ENCODE measurements at places on chromosomes 5 and 9.

GRCh38 chr9:687034-687785 lies 154.3 kb upstream of the DMRT1 start:
- DNase-seq: no peak

- no peak for DNase-seq
These were observed 2.2 kb upstream of the SLC38A9 start for GRCh38 chr5:55714339-55714738.

DNA sequence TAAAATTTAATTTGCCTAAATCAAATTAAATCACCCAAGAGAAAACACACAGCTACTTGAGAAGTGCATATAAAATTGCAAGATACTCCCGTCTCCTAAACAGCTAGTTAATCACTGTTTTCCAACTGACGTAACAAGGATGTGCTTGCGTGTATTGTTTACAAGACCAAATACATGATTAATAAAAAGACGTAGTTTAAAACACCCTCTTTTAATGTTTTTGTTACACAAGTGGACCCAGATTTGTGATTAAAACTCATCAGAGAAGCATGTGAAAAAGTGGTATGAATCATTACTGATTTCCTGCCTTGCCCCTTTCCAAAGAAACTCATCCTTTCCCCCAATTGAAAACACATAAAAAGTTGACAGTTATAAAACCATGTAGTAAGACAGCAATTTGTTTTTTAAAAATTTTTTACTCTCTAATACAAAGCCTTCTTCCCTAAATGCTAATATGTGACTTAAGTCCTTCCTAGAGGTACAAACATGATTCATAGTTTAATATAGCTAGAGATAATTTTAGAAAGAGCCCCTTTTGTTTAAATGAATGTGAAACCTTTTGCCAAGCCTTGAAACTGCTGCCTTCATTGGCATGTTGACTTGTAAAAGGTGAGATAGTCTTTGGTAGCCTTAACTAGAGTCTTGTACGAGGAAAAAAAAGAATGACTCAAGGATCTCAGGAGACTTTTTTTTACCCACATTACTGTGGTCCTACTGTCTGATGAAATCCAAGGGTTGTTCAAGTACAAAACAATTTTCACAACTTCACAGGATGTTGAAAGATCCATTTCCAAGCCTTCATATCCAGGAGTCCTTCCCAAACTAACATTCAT lies 61.4 kb upstream of the FST start:
- no peak for DNase-seq

DNA sequence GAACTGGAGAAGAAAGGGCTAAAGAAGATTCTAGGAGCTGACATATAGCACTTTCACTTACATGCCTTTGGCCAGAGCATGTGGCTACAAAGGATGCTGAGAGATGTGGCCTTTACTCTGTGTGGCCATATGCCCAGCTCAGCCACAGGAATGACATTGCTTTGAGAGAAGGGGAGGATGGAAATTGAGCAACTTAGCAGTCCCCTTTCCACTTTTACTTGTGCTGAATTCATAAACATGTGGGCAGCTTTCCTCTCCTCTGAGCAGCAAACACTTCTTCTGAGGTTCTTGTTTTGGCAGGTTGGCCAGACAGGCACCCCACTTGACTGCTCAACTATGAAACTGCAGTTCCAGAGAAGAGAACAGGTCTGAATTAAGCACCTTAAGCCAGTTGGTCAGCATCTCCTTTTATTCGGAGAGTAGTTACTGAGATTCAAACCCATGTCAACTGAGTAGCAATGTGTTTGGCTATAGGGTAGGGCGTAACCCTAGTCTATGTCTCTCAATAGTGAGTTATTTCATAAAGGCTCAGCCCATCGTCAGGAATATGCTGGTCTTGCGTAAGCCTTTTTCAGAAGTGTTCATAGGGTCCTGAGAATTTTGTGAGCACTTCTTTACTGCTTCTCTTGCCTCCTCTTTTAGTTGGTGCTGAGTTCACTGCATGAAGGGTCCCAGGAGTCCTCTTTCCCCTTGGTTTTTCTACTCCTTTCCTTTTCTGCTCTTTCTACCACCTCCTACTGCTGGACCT lies 134.5 kb downstream of the PALM2AKAP2 start:
- no peak for DNase-seq

DNA sequence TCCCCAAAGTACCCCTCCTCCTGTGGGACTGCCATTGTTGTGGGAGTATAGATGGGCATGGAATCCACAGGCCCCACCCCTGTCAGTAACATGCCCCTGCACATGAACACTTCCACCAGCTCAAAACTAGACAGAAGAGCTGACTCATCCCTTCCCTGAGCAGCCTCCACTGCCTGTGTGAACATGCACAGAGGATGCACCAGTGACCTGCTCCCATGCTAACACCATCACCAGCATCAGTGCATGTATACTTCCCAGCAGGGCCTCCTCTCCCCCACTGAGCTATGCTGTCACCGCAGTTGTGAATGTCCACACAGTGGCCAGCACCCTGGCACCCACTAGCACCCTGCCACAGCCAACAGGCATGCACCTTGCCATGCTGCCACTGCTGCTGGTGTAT lies 939.8 kb downstream of the EFNA5 start:
- no peak for DNase-seq

- DNase-seq: no peak
These were observed 185.0 kb upstream of the PRLR start for GRCh38 chr5:35415309-35415708.

DNA sequence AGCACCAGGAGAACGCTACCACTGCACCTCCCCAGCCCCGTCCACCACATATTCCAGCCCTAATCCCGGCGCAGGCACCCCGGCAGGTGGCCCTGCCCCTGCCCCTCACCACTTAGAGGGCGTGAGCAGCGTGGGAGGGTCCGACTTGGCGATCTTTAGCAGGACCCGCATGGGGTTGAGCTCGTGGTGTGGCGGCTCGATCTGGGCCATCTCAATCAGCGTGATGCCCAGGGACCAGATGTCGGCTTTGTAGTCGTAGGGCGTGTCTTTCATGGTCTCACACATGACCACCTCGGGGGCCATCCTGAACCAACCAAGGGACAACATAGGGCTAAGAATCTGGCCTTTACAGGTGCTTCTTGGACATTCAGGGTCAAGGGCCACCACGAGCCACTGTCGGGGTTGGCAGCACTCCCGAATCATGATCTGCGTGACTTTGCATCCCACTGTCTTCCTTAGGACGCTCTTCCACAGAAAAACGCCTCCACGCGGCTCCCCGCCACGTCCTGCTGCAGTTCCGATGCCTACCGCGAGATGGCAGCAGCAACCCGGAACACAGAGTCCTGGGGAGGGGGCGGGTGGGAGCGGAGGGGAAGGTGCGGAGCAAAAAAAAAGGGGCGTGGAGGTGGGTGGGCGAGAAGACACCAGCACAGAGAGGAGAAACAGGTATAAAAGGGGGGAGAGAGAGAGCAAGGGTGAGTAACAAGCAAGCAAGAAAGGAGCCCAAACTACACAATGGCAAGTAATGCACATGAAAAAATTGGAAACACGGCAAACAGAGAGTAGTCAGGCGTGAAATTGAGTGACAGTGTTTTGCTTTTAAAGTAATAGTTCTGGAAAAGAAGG lies 81.3 kb downstream of the STK10 start:
- peak; percentile 42 for DNase-seq

DNA sequence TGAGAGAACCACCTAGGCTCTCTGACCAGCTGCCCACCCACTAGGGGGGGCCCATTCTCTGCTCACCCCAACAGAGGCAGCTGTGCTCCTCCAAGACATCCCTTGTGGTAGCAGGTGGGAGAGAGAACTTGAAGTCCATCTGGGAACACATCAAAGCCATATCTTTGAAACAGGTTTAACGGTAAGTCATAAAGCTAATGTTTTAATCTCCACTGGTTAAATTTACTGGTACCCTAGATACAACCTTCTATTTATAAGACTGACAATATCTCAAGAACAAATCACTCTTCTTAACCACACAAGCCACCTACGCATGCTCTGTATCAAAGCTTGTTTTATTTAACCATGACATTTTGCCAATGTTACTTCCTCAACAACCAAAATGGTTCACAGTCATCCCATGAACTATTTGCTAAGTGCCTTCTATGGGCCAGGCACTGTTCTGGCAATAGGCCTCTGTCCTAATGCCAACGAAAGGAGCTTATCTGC lies 20.4 kb downstream of the AUH start:
- peak; percentile 35 for DNase-seq

GRCh38 chr9:68704814-68705530 lies at the start of gene PIP5K1B:
TSS of gene PIP5K1B (plus strand) at chr9:68705240. CDS start at chr9:68822615, 117,375 bp downstream.
- peak; percentile 92 for DNase-seq

DNA sequence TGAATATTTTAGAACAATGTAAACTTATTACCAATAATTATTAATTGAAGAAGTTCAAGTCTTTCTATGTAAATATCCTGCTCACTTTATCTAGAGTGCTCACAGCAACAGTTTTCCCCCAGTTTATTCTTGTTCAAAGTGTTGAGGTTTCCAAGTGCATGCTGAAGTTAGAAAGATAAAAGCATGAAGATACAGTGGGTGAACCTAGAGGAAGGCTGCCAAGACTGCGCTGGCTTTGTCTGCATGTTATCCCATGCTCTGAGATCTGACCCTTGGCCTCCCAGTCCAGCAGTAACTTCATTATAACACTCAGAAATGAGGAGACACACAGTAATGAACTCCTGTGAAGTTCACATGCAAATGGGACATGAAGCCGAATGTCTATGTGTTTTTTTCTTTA lies 76.0 kb upstream of the PIP5K1B start:
- no peak for DNase-seq

- no peak for DNase-seq
These were observed 897 bp upstream of the HSPB3 start for GRCh38 chr5:54454602-54455001.

- DNase-seq: peak; percentile 67
These were observed at the start of gene SPATA6L for GRCh38 chr9:4666042-4666699. TSS of gene SPATA6L (minus strand) at chr9:4666480. CDS start at chr9:4666250, 230 bp downstream.

- DNase-seq: no peak
These were observed 17.5 kb downstream of the CAPSL start for GRCh38 chr5:35920890-35921289.

- DNase-seq: no peak
These were observed 122.9 kb upstream of the NFIL3 start for GRCh38 chr9:91546574-91546973.

DNA sequence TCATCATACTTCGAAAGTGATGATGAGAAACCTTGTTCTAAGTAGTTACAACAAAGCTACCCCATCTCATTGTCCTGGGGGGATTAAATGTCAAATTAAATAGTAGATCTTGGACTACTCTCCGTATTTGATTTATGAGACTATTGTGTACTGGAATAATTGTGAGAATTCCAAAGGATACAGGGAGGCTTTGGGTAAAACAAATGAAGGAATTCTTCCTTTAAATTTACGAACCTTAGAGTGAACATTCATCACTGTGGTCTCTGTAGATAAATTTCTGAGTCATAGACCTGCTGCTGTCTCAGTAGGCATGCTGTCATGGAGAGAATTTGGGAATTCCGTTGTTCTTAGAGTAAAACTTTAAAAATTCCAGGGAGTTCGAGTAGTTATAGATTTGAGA lies 836.2 kb downstream of the DNAH5 start:
- no peak for DNase-seq

- DNase-seq: no peak
These were observed 84.5 kb downstream of the BRINP1 start for GRCh38 chr9:119284587-119285337.

- DNase-seq: no peak
These were observed 156.9 kb downstream of the PAM start for GRCh38 chr5:102911973-102912372.

- DNase-seq: no peak
These were observed 218.8 kb upstream of the TBCA start for GRCh38 chr5:77994943-77995342.

DNA sequence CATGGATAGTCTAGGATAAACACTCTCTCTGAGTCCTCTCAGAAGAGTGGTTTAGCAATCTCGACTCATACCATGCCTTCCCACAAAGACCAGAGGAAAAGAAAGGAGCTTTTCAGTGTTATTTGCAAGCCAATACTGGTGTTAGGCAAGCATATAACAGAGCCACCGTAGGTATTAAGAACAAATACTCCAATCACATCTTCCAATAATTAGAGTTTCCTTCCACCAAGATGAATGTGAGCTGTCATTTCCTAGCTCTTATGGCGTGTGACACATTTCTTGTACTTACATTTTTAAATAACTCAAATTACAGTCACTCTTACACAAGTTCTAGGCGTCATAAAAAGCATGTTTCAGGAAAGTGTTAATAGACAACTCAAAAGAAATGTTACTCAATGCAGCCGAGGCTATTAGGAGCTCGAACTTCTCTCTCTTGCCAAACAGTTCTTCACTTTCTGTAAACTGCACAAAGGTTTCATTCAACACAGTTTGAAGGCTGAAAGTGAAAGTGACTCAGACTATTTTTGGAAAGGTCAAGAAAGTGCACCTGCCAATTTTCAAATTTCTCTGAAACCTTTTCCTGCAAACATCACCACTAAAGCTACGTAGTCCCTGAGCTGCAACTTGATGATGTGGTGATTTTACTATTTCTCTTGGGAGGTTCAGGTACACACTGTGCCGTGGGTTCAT lies 153.8 kb downstream of the AUH start:
- peak; percentile 68 for DNase-seq

- no peak for DNase-seq
These were observed 12.2 kb upstream of the GPR151 start for GRCh38 chr5:146528236-146528635.

All from suppressor macrophage (primary cell).